ENCODE measurements at places on chromosomes 1 and 21.

DNA sequence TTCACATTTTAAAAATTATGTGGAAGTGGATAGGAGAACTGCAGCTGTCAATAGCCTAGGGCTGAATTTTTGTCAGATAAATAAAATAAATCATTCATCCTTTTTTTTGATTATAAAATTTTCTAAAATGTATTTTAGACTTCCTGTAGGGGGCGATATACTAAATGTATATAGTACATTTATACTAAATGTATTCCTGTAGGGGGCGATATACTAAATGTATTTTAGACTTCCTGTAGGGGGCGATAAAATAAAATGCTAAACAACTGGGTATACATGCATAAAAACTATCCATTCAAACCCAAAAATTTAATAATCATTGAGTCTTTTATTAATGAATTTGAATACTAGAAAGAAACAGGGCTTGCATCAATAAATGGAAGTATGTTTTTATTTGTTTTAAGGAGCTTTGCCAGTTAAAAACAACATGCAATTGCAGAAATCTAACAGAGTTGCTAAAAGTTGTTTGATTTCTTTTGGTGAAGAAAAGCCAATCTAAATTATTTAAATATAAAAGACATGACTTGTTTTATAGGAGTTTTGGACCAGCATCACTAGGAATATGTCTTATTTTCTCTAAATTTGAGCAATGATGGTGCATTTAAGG, 31.4 kb downstream of the CLCA1 start:
- DNase-seq: no peak

DNA sequence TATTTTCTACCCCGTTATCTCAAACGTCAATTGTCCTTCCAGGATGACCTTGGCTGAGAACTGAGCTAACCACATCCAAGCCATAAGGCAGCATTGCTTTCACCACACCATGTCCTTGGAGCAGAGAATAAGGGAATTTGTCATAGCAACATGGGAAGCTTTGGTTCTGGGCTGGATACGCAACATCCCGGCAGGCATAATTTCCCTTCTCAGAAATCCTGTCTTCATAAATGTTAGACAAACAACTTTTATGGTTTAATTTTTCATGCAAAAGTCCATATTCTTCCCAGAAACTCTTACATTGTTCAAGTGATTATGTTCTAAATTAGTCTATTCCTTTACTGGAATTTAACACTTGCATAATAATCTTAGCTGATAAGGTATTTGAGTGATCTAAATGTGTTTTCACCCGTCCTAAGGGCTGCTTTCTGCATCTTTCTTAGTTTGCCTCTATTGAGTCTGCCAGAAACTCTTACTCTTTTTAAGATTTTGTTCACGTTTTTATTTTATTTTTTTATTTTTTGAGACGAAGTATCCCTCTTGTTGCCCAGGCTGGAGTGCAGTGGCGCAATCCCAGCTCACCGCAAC, 51.8 kb downstream of the KCNJ15 start:
- DNase-seq: no peak

- DNase-seq: no peak
Measured at GRCh38 chr1:19087737-19088594, 122.1 kb downstream of the UBR4 start.

- DNase-seq: no peak
Measured at GRCh38 chr1:145983960-145984830, 12.2 kb downstream of the TXNIP start.

DNA sequence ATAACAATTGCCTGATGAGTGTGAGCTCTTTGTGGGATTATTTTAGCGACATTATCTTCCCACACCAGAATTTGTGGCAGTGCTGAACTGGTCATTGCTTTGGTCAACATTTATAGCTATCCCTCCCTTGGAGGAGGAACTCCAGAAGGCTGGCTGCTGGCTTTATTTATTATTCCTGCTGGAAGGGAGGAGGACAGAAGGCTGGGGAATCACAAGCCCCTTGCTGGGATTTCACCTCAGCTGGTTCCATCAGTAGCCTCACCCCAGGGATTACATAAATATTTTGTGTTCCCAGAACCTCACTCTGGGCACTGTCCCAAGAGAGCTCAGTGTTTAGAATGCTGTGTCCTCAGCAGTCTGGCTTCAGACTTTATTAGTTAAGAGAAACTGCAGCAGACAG, 102.8 kb upstream of the C1orf21 start:
- DNase-seq: peak; percentile 61

DNA sequence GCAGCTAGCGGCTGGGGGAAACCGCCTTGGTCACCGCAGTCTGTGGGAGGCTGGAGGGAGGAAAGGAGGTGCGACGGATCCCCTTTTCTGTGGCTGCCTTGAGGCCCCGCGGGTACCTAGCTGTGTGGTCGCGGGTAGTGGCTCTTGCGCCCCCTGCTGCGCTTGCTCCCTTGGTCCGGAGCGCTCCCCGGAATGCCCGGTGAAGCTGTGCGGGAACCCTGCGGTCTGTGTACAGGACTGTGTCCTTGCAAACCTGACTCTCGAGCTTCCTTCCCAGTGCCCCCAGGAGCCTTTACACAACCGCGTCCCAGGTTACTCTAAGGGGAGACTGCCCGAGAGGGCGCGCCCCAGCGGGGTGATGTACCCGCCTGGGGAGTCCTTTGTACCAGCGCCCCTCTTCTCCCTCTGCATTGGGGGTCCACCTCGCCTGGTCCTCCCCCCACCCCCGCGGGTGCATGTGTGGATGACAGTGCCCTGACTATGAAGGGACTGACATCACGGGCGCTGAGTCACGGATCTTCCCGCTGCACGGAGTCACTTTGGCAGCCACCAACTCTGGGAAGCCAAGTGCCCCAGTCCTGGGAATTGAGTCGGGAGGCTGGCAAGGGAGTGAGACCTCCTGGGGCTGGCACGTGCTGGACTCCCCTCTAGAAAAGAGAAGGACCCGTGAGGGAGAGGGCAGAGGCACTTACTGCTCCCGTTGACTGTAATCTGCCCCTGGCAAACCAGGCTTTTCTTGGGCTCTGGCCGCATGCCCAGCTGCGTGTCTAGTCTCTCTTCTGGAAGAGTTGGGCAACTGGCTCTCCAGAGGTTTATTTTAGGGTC, 816 bp downstream of the IL6R start:
- DNase-seq: peak; percentile 74

GRCh38 chr1:205594846-205595245, 37.0 kb downstream of the ELK4 start:
- DNase-seq: no peak

DNA sequence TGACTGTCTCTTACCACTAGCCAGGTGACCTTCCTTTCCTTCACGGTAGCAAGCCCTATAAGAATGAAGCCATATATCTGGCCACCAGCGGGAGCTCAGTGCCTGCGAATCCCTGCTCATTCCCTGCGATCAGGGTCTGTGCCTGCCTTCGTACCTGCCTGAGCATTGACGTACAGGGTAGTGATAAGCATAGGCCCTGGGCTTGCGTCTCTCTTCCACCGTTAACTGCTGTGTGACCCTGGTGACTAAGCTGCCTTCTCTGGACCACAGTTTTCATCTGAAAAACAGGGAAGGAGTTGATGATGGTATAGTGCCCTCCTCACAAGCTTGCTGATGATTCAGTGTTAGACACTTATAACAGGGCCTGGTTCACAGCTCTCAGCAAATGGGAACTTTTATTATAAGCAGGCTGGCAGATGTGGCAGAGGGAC, 4.1 kb downstream of the ZC3H12A start:
- DNase-seq: no peak

GRCh38 chr1:238660849-238661248, 725.5 kb upstream of the CHRM3 start:
- DNase-seq: no peak

- peak; percentile 68 for DNase-seq
Measured at GRCh38 chr1:205598841-205599668, 32.8 kb downstream of the ELK4 start.
